ENCODE measurements at places on chromosomes 1 and 21.

GRCh38 chr1:228190182-228190581 lies 17.7 kb upstream of the OBSCN start:
- DNase-seq, result no peak

- no peak for DNase-seq
Observed at GRCh38 chr21:21002153-21002552, 3.9 kb downstream of the NCAM2 start.

DNA sequence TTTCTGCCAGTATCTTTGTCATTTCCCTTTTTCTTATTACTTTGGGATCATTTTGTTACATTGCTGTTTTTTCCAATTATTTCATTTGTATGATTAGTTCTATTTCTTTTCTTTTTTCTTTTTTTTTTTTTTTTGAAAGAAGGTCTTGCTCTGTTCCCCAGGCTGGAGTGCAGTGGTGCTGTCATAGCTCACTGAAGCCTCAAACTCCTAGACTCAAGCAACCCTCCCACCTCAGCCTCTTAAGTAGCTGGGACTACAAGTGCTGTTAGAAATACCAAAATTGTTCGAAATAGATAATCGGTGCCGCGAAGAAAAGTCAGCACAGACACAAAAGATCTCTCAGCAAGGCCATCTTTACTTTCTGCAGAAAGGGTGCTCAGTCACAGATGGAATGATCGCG lies 26.6 kb upstream of the COL6A1 start:
- no peak for DNase-seq

DNA sequence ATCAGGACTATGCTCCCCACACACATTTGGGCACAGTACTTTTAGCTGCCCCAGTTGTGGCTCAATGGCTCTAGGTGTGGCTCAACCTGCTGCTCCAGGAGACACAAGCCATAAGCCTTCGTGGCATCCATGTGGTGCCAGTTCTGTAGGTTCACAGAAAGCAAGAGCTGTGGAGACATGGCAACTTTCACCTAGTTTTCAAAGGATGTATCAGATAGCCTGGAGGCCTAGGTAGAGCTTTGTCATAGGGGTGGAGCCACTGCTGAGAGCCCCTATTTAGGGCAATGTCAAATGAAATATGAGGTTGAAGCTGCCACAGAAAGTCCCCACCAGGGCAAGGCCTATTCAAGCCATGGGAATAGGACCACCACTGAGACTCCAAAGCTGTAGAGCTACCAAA lies 210.5 kb downstream of the LMO4 start:
- DNase-seq, result no peak

Measured in NCI-H1092 (cell line).